H1 (cell line): ENCODE measurements at places on chromosomes 5 and 9.

GRCh38 chr5:91110686-91111085, 272.4 kb downstream of the ARRDC3 start:
- no peak for DNase-seq

DNA sequence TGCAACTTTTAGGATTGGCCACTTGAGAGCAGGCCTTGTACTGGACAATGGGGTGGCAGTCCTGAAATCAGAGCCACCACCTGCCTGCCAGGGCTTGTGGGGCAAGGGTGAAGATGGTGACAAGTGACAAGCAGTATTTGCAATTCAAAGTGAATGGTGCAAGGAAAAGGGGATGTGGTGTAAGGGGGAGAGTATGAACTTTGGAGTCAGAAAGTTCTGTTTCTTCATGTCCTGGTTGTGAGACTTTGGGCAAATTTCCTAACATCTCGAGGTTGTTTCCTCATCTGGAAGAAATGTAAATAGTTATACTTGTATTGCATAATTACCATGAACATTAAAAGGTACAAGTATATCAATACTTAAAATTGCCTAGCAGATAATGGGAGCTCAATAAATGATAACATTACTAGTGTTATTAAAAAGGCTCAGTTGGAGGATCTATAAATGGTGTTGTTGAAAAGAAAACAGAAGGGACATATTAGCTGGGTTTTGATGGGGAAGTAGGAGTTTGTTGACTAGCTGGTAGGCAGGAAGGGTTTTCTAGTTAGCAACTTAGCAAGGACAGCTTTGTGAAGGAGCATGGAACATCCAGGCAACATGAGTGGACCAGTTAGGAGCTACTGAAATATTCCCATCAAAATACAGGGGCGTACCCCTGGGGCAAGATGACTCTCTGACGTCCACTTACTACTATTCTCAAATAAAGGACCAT, 21.3 kb upstream of the MEGF9 start:
- no peak for DNase-seq

DNA sequence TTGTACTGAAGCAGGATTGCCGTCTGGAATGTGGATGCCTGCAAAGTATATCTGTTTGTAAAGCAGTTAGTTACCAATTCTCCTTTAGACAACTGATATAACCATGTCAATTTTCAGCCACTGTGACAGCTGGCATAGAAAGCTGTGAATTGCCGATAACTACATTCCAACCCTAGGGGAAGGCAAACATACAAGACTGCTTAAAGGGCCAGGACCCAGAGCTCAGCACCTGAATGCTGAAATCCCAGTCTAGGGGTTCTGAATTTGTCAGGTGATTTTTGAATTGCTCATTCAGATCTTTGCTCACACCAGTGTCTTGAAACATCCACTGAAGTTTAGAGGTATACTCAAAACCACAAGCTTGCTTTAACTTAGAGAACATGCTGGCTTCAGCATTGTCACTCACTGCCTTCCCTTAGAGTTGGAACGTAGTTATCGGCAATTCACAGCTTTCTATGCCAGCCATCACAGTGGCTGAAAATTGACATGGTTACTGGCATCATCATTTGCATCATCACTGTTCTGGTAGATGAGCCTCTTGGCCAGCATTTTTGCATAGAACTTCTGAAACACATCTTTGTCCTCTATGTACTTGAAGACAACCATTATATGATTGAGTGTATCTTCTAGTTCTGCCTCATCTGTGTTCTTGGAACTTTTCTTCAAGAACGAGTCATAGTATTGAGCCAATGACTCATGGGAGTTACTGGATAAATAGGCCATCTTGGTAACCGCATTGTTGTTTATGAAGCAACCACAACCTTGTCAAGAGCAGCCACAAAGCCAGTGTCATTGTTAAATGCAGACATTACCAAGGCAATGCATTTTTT, 82.1 kb downstream of the CCDC192 start:
- DNase-seq, result no peak

DNA sequence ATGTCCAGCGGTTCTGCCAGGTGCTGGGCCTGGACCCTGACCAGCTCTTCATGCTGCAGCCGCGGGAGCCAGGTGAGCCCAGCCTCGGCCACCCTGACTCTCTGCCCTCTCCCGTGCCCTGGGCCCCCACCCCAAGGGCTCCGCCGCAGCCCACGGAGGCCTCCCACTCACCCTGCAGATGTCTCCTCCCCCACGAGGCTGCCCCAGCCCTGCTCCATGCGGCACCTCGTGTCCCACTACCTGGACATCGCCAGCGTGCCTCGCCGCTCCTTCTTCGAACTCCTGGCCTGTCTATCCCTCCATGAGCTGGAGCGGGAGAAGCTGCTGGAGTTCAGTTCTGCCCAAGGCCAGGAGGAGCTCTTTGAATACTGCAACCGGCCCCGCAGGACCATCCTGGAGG, 7.4 kb downstream of the RNF208 start:
- DNase-seq, result no peak

DNA sequence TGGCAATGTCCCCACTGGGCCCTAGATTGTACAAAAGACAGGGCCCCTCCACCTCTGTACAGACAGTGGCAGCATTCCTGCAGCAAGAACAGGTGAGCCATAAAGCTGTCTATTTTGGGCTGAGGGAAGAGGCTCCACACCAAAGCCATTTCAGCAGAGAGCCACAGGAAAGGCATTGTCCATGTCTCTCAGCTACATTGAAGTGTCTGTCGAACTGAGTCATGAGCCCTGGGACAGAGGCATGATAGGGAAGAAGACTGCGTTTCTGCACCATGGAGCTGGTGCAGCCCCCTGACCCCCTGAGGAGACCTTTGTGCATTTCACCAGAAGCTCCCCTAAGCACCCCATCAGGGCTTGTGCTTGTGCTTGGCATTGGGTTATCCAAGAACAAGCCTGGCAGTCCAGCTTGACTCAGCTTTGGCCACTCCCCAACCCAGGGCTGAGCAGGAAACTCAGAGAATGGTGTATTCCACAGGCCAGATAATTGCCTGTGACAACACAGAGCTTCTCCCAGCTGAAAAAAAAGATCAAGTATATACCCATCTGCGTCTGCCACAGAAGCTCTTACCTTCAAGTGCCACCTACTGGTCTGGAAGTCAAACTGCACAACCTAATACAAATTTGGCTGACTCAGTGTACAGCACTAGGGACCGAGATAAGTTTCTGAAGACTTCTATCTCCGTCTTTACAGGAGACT, 5.9 kb upstream of the FRMD3 start:
- no peak for DNase-seq

- no peak for DNase-seq
Observed at GRCh38 chr5:90690307-90690706, 131.7 kb downstream of the ADGRV1 start.

DNA sequence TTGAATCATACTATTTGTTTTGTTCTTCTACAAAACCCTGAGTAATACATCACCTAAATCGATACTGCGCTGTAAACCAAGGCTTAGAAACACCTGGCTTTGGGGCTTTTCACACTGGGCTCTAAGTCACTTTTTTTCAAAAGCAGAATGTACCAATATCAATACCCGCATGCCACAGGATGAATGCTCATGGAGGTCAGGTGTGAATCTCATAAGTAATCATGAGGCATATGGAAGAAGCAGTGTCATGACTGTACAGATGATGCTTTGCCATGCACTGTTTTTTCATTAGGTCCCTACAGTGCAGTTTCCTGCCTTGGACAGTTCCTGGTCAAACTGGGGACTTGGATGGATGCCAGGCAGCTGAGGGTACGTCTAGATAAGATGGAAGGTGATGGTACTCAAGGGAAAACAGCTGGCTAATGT, 49.0 kb upstream of the ATG10 start:
- DNase-seq, result no peak

GRCh38 chr5:54221135-54221534, 89.2 kb downstream of the ARL15 start:
- DNase-seq, result no peak

DNA sequence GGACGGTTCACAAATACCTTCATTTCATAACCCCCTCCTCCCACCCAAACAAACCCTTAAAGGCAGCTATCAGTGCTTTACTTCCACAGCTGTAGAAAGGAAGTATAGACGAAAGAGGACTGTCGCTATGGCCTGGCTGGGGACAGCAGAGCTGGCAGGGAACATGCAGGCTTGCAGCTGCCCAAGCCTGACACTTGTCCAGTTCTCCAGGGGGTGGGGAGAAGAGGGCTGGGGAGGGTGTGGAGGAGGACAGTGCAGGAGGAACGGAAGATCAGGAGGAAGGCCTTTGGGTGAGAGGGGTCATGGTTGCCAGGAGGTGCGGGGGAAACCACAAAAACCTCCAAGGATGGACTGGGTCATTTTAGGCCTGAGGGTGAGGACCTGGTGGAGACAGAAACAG, 25.9 kb downstream of the ARPC5L start:
- DNase-seq, result no peak

DNA sequence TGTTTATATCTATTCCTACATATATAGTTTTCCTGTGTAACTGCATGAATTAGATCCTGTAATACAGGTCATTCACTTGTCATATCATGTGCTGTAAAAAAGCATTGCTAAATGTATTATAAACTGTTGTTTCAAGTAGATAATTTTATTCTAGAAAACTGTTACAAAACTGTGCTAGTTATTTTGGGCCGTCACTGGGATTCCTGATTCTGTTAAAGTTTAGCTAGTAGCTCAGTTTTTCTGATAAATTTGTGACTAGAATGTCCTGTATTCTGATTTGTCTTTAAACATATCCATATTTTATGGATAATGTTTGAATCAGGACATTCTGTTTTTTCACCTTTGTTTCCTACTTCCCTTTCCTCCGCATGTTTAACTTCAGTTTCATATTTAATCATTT, 5.4 kb downstream of the SLF1 start:
- DNase-seq, result no peak

GRCh38 chr9:87880116-87880515, 2.6 kb upstream of the SPATA31E1 start:
- DNase-seq, result no peak

DNA sequence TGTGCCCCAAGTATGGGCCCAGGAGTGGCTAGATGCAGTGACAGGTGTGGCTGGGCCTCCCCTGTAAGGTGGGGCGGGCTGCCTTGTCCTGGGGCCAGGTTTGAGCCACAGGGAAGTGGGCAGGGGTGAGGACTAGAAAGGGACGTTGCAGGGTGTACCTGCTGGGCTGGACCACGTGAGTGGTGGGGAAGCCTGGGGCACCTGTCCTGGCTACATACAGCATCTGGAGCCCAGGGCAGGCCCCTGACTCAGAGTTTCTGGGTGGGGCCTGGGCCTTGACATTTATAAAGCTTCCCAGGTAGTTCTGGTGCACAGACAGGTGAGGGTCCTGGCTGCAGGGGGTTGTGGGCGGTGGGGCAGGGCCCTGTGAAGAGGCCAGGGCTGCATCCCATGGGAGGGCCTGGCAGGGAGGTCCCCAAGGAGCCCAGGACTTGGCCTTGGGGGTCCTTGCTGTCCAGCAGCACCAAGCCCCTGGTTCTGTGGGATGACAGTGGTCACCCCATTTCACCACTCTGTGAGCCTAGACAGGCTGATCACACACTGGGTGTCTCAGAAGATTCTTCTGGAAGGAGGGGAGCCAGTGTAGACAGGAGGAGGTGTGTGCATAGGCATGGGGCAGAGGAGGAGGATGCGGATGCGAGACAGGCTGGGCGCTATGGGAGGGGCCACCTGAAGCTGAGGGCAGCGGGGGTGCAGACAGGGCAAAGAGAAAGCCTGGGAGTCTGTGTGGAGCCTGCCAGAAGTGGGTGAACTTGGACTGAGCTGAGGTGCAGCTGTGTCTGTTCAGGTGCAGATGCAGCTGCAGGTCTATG, 94.0 kb downstream of the PHF2 start:
- no peak for DNase-seq

DNA sequence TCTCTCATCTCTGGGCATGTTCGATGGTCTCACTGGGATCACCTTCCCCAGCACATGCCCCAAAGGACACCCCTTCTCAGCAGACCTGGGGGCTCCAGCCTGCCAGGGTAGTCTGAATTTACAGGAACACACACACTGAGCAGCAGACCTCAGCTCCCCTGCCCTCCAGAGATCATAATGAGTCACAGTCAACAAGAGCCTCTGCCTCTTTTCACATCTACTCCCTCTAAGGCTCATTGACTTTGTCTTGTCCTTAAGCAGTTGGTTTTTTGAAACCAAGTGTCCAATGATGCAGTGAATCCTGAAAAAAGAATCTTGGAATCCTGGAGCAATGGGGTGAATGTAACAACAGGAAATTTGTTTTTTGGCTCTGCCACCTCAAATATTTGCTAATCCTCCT, 20.8 kb downstream of the GABBR2 start:
- no peak for DNase-seq

GRCh38 chr5:144566747-144567420, 396.2 kb downstream of the KCTD16 start:
- no peak for DNase-seq

DNA sequence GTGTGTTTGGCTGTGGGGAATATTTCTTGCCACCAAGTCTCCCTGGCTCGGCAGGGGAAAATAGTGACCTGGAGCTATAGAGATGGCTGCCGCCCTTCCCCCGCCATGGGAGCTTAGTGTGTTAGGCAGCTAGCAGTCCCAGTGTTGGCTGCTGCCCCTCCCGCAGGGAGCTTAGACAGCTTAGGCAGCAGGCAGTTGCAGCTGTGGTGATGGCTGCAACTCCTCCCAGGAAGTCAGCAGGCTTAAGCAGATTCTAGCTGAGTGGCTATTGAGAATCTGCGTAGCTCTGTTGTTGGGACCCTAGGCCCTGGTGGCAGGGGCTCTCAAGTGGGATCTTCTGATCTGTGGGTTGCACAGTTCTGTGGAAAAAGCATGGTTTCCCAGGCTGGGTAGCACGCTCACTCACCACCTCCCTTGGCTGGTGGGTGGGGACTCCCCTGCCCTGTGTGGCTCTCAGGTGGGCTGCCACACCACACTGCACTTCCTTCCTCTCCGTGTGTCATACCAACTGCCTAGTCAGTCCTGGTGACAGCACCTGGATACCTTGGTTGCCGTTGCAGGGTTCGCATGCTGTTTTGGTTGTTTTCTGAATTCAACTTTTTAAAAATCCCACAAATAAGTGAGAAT, 9.3 kb downstream of the OR1N2 start:
- no peak for DNase-seq

DNA sequence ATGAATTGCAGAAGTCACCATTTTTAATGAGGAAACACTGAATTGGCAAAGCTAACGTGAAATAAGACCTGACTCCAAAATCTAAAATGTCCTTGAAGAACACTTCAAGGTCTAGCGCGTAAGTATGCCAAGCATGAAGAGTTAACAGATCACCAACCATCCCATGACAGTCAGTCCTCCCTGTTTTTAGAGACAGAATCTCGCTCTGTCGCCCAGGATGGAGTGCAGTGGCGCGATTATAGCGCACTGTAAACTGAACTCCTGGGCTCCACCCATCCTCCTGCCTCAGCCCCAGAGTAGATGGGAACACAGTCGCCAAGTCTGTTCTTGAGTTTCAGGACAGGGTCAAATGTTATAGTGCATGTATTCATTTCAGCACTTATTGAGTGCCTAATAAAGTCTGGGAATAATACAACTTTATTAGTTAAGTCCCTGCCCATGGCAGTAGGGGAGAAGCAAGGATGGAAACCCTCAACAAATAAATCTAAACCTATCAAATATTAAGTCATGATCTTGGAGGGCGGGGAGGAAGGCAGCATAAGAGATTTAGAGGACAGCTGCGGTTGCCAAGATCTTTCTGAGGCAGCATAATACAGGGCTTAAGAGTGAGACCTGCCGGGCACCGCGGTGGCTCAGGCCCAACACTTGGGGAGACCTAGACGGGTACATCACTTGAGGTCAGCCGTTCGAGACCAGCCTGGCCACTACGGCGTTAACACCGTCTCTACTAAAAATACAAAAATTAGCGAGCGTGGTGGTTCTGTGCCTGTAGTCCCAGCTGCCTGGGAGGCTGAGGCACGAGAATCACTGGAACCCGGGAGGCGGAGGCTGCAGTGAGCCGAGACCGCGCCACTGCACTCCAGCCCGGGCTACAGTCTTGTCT, 1.1 kb downstream of the ATPSCKMT start:
- DNase-seq, result no peak

- DNase-seq, result no peak
Observed at GRCh38 chr5:99926463-99926862, 608.7 kb upstream of the FAM174A start.
